Femur (tissue), 1 donor: ENCODE measurements at places on chromosomes 2 and 18.

GRCh38 chr2:192500550-192501200 lies 305.9 kb upstream of the TMEFF2 start:
- DNase-seq: no peak

- no peak for DNase-seq
Observed at GRCh38 chr2:53455094-53455493, 312.5 kb upstream of the CHAC2 start.

- no peak for DNase-seq
Observed at GRCh38 chr2:84849271-84849952, 31.5 kb downstream of the TRABD2A start.

GRCh38 chr2:12543076-12543977 lies 173.4 kb upstream of the TRIB2 start:
- no peak for DNase-seq

- no peak for DNase-seq
Observed at GRCh38 chr2:212974692-212975091, 176.7 kb downstream of the IKZF2 start.

- DNase-seq: no peak
Observed at GRCh38 chr18:59357928-59358327, 1.1 kb downstream of the LMAN1 start.

DNA sequence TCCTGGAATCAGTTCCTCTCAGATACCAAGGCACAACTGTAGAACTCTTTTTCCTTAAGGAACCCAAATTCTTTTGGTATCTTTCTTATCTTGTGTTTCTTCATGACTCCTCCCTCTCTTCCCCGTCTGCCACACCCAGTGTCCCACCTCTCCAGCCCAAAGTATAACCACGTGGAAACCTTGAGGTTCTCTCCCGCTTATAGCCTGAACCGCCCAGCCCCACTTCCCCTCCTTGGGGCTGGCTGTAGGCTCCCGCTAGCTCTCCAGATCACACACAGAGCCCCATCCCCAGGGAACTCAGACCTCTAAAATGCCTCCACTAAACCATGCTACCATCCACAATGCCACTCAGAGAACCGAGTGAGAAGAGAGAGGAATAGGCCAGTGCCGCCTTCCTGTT lies 87.5 kb downstream of the MAPRE2 start:
- no peak for DNase-seq

GRCh38 chr2:16130906-16131400 lies 190.6 kb downstream of the MYCN start:
- DNase-seq: no peak

- no peak for DNase-seq
Observed at GRCh38 chr18:59085126-59085794, 54.4 kb upstream of the SEC11C start.

- DNase-seq: no peak
Observed at GRCh38 chr2:101622210-101623030, 75.1 kb upstream of the MAP4K4 start.

DNA sequence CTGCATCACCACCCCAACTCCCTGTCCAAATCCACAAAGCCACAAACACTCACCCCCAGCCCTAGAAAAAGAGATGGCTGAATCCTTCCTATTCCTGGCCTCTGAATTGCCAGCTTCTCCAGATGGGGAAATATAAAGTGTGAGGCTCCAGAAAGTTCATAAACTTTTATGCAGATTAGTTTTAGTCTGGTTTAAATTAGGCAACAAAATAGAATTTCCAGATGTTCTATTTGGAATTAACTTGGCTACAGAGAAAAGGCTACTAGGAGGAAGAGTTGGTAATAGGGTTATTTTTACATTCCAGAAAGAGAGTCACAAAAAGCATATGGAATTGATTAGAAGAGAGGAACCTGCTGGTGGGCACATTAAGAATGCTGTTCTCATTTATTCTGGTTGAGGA lies 56.0 kb downstream of the EN1 start:
- no peak for DNase-seq

DNA sequence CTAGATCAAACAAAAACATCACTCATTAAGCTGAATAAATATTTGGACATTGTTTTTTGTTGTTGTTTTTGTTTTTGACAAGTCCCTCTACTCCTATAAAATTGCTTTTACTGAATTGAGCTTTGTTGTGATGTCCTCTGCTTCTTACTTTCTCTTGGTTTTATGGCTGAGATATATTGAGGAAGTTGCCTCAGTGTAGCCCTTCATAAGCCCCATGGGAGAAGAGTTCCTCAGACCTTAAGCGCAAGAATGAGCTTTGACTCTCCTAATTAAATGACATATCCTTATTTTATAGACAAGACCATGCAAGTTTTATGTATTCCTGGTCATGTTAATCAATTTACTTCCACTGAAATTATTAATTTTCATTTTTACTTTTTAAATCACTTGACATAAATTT lies 54.9 kb downstream of the CERKL start:
- no peak for DNase-seq

DNA sequence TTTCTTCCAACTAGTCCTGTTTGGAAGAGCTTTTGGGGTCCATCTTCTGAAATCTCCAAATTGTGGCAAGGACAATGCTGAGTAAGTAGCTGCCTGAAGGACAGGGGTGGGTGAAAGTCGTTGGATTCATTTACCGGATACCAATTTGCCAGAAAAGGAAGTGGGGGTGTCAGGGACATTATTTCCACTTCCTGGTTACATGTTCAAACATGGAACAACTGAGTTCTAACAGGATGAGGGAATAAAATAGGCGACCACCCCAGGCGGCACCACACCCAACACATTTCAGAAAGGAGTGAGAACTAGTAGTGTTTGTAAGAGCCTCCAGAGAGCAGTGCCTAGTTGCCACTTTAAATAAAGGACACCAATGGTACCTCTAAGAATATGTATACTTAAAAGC lies 158.6 kb upstream of the SERTAD2 start:
- DNase-seq: peak; percentile 23

- no peak for DNase-seq
Observed at GRCh38 chr2:157900203-157900602, 24.1 kb upstream of the ACVR1 start.

GRCh38 chr2:79178076-79178674 lies 18.6 kb upstream of the REG3A start:
- DNase-seq: peak; percentile 27

DNA sequence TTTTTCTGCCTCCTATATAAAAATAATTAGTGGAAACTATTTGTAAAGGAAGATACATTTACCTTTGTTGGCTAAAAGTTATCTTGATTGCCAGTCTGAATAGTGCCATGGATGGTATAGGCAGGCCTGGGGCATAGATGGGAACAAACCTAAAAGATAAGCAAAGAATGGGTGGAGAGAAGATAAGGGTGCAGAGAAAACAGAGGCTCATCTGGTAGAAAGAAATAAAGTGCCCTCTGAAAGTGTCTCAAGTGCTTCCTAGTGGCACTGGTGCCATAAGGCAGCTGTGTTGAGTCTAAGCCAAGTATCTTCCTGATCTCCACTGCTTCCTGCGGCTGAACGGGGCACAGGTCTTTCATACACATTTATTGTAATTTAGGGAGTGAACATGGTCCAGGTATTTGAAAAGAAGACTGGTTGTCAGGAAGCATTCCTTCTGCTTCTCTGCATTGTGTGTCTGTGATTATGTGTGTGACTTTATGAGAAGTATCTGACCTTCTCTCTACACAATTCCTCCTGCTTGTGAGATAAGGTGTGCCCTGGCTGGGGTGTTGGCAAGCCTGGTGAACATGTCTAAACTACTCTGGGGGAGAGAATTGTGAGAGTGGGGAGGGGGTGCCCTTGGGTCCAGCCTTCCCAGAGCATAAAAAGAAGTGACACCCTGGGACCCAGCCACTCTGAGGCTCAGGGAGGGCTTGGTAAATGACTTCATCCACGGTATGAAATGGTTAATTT lies 280.5 kb downstream of the CAMKMT start:
- no peak for DNase-seq

DNA sequence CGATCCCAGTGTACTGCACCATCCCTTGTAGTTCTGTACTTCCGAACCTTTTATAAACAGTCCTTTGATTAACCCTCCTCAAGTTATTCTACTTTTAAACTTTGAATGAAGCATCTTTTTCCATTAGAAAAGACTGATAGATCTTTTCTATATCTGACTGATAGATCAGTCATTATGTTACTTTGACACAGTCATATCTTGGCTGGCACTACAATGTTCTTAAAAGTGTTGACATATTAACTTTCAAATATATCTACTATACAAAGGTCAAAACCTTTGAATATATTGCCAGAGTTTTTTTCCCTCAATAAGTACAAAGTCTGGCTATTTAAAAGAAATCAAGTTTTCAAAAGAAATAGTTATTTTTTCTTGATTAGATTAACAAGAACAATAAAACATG lies 35.4 kb upstream of the NABP1 start:
- no peak for DNase-seq
